ENCODE measurements at places on chromosomes 1 and 21.

- DNase-seq = no peak
Observed at GRCh38 chr1:214120191-214120590, 132.4 kb downstream of the PROX1 start.

GRCh38 chr1:42684139-42684538 lies 1.9 kb downstream of the YBX1 start:
- DNase-seq = no peak

- no peak for DNase-seq
Observed at GRCh38 chr1:198560161-198560560, 19.7 kb upstream of the ATP6V1G3 start.

DNA sequence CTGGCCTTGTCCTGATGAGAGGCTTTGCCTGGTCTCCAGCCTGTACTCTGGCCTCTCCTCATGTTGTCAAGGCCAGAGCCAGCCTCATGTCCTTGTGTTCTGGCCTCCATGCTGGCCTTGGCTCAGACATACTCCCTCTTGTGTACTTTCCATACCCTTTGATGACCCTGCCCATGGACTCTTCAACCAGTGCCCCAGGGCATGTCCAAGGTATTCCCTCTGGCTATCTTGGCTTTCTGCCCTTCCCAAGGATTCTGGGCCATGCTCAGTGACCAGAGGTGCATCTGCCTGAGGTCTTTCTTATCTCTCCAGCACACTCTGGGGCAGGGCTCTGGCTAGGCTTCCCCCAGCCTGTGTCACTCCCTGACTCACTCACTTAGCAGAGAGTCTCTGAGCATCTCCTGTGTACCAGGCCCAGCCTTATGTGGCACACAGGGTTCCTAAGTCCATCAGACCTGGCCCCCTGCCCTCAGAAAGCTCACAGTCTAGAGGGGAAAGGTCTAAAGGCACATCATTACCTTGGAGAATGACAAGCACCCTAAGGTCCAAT lies 141.4 kb upstream of the GRIK3 start:
- DNase-seq = no peak

DNA sequence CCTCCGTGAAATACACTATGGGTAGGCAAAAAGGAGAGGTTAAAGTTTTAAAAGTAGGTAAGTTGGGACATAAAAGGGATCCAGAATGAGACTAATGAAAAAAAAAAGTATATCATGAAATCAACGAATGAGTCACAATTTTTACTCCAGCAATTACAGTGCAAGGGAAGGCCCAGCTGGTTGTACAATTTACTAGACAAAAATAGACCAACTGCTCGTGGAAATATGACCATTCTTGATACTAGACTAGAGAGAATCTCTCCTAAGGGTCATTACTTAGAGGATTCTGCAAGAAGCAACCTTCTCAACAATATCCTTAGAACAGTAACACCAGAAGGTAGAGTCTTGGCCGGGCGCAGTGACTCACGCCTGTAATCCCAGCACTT lies 55.1 kb upstream of the EFHD2 start:
- no peak for DNase-seq

DNA sequence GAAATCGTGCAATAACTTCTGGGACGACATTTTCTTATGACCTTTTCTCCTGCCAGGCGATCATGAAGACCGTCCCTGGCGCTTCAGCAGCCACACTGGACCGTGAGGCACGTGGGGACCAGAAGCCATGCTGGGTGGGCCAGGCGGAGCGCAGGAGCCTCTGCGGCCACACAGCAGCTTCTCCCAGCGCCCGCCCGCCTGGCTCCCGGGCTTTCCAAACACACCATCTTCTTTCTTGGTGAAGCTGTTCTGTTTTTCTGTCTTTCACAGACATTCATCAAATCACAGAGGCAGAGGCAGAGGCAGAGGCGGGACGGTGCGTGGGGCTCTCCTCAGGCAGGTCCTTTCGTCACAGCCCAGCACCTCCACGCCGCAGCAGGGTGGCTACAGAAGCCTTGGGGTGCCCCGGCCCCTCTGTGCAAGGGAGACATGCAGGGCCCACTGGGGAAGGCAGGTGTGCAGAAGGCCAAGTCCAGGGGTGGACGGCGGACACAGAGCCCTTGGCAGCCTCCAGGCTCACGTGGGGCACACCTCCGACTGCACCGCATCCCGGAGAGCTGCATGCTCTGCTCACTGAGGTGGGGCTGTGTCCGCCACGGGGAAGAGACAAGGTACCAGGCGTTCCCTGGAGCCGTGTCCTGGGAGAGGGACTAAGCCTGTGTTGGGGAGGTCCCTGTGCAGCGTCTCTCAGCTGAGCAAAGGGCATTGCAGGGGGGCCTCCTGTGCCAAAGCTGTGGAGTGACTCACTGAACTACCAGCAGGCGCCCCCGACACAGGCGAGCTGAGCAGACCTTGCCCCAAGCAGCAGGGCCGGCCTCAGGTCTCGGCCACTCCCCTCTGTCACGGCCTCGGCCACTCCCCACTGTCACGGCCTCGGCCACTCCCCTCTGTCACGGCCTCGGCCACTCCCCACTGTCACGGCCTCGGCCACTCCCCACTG lies 2.6 kb upstream of the TMEM240 start:
- DNase-seq = no peak

DNA sequence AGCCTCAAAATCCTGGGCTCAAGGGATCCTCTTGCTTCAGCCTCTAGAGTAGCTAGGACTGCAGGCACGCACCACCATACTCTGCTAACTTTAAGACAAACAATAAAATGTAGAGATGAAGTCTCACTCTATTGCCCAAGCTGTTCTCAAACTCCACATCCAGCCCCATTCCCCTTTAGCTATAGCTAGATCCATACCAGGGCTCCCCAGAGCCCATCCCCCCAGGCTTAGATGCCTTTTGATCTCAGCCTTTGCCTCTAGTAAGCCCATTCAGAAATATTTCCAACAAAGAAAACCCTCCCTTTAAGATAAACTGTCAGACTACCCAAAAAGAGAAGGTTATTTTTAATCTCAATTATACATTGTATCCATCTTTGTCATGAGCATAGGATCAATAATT lies 325.4 kb downstream of the CHRM3 start:
- no peak for DNase-seq

DNA sequence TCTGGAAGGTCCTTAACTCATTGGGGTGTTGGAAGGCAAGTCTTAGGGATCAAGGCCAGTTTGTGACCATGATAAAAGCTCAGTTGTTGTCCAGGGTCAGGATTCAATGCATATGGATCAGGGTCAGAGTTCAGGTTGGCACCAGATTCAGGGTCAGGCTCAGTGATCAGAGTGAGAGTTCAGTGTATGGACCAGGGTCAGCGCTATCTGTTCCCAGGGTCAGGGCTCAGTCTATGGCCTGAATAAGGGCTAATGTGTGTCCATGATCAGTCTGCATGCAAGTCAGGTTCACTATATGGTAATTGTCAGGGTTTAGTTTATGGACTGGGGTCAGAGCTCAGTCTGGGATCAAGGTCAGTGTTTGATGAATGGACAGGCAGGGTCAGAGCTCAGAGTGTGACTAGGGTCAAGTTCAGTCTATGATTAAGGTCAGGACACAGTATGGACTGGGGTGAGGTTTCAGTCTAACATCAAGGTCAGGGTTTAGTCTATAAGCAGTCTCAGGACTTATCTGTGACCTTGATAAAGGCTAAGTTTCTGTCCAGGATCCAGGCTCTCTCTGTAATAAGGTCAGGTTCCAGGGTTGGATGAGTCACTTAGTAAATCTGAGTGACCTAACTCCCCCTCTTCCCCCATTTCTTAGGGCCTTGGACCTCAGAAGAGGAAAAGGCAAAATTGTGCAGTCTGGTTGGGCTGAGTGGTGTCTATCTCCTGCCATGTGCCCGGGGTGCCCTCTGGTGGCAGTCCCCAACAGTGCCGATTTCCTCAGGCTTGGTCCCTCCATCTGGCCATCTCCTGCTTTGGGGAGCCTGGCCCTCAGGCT lies 23.8 kb downstream of the KNCN start:
- DNase-seq = peak; percentile 45

DNA sequence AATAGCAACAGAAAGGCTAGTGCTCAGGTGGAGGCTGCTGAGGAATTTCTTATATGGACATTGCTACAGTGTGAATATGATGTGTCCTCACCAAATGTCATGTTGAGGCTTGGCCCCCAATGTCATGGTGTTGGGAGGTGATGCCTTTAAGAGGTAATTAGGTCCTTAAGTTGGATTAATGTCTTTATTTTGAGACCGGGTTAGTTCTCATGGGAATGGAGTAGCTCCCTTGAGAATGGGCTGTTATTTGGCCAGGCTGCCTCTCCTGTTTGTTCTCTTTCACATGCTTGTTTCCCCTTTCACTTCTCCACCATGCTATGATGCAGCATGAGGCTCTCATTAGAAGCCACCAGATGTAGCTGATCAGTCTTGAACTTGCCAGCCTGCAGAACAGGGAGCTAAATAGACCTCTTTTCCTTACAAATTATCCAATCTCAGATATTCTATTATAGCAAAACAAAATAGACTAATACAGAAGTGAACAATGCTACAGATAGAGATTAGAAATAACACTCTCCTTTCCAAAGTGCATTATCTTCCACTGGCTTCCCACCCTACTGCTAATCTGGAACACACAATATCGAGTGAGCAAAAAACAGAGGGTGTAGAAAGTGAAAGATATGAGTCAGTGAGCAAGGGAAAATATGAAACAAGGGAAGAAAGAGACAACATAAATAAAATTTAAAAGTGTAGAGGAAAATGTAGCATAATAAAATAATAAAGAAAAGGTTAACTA lies 160.2 kb downstream of the NTMT2 start:
- no peak for DNase-seq

DNA sequence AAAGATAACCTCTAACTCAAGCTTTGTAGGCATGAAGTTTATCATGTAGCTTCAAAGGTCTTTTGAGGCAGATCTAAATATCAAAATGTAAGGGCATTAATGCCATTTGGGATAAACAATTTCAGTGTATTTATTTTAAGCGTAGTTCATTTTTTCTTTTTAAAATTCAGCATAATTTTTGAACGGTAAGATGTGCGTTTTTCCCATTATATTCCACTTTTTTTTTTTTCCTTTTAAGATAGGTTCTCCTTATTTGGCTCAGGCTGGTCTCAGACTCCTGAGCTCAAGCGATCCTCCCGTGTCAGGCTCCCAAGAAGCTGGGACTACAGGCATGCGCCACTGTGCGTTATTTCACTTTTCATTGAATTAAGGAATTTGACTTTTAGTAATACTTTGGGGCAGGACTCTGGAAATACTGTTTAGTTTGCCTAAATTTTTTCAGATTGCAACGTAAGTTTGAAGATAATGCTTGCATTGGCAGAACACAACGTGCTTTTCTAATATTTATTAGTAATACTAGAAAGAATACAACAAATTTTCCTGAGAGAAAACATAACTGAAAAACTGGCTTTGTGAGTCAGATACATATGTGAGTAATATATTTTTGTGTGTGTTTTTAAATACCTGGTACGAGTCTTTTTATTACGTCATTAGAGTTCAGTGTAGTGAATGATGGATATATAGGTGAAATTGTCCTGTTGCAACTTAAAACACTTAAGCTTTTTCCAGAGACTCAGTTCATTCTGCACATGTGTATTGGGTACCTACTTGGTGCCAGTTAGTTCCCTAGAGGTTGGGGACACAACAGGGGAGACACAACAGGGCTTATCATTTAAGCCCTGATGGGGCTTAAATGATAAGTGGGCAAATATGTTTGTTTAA lies 2.2 kb downstream of the RALGPS2 start:
- DNase-seq = no peak

DNA sequence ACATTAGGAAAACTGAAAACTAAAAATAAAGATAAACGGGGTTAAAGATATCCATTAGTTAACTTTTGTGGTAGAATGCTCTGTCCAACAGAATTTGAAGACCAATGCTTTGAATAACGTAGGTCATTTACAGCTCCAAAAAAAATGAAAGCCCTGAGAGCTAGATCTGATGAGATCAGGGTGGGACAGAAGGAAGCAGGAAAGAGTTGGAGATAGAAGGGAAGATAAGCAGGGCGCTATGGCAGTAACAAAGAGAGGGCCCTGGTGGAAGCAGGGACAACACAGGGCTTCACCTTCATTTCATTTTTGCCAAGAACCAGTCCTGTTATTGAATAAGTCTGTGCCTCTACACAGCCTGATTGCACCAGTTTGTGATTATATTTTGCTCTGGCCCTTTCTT lies 51.0 kb upstream of the RGS8 start:
- DNase-seq = no peak

DNA sequence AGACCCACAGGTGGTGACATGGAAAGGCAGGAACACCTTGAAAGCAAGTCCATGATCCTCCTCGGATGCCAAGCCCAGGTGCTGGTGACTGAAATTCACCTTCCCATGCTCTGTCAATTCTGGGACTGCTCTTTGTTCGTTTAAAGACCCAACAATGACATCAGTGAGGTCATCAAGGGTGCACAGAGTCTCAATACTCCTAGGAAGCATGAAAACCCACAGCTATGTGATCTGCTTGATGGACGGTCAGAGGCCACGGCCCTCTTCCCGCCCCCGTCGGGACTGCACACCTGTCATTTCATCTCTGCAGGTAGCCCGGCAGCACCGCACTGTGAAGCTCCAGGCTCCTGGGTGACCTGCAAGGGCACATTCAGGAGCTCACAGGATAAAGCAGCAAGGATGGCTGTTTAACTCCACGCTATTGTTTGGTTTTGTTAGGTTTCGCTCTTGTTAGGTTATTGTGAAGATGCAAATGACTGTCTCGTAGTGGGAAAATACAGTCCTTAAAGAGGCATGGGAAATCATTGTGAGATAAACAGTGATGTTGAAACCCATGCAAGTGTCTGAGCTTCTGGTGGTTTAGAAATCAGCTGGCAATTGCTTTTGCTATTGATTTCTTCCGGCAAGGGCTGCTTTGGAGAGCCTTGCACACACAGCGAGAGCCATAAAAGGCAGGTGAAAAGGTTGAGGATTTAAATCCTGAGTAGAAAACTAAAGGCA lies 124.8 kb upstream of the AJAP1 start:
- DNase-seq = no peak

DNA sequence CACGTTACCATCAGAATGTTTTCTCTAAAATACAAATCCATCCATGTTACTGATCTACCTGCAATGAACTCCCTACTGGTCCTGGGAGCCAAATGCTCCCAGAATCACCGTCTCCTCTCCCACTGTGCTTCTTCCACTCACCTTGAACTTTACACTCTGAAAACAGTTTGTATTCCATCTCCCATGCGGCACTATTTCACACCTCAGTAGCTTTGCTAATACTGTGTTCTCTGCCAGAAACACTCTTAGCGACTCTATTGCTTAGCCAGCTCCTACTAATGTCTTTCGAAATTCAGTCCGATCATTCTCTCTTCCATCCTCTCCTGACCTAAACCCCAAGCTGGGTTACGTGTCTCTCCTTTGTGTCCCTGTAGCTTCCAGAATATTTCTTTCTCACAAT lies 284.4 kb upstream of the DUSP10 start:
- DNase-seq = no peak

GRCh38 chr1:211490038-211490678 lies 1.8 kb downstream of the RD3 start:
- DNase-seq = no peak

DNA sequence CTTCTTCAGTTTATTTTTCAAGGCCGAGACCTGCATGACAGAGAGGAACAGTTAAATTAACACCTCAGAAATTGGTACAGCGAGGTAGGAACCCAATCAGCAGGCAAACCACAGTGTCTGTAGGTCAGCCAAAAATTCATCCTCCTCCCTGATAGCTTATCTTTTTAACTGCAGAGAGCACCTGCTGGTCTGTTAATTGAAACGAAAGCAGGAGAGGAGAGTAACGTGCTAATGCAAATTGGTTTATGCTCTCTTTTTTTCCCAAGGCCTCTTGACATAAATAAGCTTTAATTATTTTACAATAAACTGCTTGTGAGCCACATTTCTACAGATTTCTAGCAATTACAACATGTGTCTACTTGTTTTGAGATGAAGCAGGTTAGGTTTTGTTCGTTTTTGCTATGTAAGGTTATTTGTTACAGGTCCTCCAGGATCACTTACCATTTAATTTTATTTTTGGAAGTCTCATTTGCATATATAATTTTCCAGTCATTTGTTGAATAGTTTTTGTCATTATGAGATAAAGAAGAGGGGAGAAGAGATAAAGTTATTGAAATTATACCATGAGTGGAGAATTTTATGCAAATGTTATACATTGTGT lies 179.9 kb downstream of the DENND1B start:
- DNase-seq = no peak

All from stimulated activated CD8-positive, alpha-beta memory T cell treated with anti-CD3 and anti-CD28 coated beads, Interleukin-7, amount 100 ng/mL, for 1 hour (primary cell).